ENCODE measurements at places on chromosomes 1 and 21. TPM values are rescaled to one million over a fixed set of nuclear protein-coding genes. Genes with fewer than 3 reads are reported as not detected.

GRCh38 chr1:66276218-66276617 lies 257.7 kb upstream of the SGIP1 start:
- no peak for DNase-seq

- no peak for DNase-seq
Measured at GRCh38 chr21:26572076-26572701, 897 bp downstream of the CYYR1 start.

GRCh38 chr1:68202239-68202832 lies 30.0 kb downstream of the WLS start:
- DNase-seq: no peak

DNA sequence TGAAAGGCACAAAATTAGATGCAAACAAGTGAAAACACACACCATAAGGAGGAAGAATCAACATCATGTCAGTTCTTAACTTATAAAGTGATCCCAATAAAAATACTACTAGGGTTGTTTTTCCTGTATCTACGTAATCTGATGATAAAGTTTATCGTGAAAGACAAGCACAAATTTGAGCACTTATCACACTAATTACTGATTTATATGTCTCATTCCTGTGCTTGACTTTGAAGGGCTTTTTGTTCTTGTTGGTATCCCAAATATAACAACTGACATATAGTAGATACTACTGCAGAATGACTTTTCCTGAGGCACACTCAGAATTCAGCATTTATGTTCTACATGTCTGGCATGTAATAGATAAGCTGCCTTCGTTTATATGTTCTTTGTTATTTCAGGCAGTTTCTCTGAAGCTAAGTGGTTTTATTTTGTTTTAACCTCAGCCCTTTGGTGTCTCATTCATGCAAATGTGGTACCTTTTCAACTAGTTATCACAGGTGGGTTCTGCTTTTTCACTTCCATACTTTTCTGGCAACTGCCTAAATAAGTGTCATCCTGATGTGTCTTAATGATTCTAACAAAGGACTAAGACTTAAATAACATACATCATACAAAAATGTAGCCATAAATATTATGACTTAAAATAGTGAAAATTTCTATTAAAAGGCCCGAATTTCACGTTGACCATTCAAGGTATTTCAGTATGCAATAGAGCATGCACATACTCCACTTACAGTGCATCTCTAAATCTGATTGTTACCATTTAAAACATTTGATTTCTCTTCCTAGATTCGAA lies 73.2 kb downstream of the LRRC8C start:
- DNase-seq: no peak

GRCh38 chr1:18166341-18166740 lies 58.7 kb downstream of the IGSF21 start:
- no peak for DNase-seq

GRCh38 chr1:116680752-116681151 lies 13.2 kb upstream of the IGSF3 start:
- DNase-seq: no peak

DNA sequence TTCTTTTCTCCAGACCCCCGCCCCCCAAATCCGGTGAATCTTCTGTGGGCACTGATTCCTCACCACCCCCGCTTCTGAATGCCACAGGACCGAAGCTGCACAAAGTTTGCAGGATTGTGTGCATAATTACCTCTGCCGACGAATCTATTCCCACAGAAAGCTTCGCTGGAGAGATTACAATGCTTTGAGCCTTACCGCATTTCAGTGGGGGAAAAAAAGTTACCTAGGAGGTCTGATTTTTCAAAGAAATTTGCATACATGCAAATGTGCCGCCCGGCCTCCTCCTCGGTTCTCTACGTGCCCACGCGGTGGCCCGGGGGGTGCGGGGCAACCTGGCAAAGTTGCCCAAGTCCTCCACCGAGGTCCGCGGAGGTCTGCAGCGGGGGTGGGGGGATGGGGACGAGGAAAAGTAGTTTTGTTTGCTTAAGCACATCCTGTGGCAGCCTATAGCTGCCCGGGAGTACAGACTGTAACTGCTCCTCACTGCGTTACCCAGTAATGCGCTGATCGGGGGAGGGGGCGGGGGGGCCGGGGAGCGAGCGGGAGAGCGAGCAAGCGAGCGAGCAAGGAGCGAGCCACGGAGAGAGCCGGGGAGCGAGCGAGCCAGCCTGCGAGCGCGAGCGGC lies 563 bp upstream of the NFIA start:
- peak; percentile 42 for DNase-seq

- no peak for DNase-seq
Measured at GRCh38 chr1:84001501-84001900, 2.6 kb upstream of the TTLL7 start.

- no peak for DNase-seq
Measured at GRCh38 chr1:219179293-219179692, 5.6 kb downstream of the LYPLAL1 start.

GRCh38 chr1:207316141-207316540 lies 5.3 kb upstream of the CD55 start:
- DNase-seq: no peak

GRCh38 chr1:110067893-110068645 lies 2.4 kb downstream of the ALX3 start:
- DNase-seq: no peak

GRCh38 chr1:180632326-180633056 lies 669 bp downstream of the XPR1 start:
- peak; percentile 85 for DNase-seq

GRCh38 chr21:37449302-37449937 lies 82.8 kb downstream of the DYRK1A start:
- no peak for DNase-seq

GSTM3 gene
- 237 TPM for total RNA-seq

CLSTN1 gene
- total RNA-seq: 72.7 TPM

MTMR11 gene
- total RNA-seq: 3.2 TPM

MTF2 gene
- total RNA-seq: 11.4 TPM

SLAMF9 gene
- not detected for total RNA-seq

WDR64 gene
- total RNA-seq: not detected

SMIM1 gene
- 9.4 TPM for total RNA-seq

FAM72D gene
- not detected for total RNA-seq

Measured in heart left ventricle (tissue), 16 donors.